Stimulated activated CD8-positive, alpha-beta memory T cell treated with anti-CD3 and anti-CD28 coated beads, Interleukin-7, amount 100 ng/mL, for 1 hour (primary cell): ENCODE measurements at places on chromosomes 13 and 19.

GRCh38 chr19:2273356-2274184 is 8.4 kb downstream of the PEAK3 start:
- DNase-seq = peak; percentile 51

DNA sequence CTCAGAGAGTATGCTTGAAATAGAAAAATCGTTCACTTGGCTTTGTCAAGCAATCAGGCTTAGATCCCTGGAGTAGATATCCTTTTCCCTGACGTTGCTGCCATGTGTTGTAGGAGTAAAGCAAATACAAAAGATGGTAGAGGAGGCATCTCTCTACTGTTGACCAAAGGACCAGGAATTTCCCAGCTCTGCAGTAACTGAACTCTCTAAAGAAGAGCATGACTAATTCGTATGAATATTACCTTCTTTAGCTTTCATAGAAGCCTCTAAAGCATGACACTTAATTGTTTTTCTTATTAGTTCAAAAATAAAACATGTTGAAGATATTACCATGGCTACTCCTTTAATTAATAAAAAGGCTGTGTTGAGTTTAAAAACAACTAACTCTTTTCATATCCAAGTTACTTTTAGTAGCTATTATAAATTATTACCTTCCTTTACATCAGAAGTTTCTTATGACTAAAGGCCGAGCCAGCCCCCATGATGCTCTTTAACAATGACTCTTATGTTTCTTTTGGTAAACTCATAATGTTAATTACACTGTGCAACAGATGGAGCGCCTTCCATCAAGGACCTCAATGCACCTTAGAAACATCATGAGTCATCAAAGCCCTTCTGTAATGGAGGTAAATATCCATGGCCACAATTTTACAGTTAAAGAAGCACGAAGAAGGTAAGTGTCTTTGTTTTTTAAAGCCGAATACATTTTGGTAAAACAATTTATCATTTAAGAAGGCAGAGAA is 352.4 kb downstream of the KLF5 start:
- DNase-seq = no peak

DNA sequence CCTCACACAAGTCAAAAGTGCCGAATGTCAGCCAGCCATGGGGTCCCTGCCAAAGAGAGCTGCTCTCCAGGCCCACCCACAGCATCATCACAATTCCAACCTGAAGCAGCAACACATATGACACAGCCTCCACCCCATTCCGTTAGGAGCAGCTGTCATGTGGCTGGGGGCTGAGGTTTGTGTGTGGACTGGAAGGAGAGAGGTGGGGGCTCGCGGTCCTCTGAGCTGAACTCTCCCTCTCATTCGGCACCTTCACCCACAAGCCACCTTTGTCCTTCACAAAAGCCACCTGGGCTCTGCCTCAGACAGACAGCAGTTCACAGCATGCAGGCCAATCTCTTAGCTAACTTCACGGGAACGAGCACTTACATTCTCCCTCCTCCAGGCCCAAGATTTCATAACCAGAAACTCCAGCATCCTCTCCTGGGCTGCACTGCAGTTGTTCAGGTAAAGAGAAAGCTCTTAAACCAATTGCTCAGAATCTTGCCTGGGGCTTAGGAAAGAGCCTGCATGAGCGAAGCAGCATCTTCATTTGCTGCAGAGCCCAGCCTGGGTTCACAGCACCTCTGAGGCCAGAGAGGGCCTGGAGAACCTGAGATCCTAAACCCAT is 7.2 kb downstream of the RAB20 start:
- no peak for DNase-seq

DNA sequence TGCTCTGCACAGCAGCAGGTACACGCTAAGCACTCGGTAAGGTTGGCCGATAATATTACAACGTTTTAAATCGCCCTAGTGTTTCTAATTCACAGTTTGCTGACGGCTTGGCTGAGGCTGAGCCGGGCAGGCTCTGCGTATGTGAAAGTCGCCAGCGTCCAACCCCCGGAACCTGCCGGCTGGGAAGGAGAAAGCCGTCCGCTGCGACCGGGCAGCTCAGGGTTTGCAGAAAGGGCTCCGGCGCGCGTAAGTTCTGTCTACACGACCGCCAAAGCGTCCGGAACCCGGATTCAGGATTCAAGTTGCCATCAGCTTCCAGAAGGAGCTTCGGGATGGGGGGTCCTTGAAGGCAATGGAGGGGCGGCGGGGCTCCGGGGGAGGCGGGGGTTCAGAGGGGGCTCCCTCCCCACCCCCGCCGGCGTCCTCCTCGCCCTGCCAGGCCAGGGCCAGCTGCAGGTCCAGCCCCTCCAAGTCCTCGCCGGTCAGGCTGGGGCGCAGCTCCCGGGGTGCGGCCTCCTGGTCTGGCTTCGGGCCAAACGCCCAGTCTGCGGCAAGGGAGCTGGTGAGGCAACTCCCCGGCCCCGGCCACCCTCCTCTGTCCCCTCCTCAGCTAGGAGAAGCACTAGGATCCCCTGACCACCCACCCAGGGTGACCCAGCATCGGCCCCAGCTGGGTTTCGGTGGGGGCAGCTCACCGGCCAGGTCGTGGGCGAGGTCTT is 575 bp downstream of the SMIM44 start:
- DNase-seq = no peak

DNA sequence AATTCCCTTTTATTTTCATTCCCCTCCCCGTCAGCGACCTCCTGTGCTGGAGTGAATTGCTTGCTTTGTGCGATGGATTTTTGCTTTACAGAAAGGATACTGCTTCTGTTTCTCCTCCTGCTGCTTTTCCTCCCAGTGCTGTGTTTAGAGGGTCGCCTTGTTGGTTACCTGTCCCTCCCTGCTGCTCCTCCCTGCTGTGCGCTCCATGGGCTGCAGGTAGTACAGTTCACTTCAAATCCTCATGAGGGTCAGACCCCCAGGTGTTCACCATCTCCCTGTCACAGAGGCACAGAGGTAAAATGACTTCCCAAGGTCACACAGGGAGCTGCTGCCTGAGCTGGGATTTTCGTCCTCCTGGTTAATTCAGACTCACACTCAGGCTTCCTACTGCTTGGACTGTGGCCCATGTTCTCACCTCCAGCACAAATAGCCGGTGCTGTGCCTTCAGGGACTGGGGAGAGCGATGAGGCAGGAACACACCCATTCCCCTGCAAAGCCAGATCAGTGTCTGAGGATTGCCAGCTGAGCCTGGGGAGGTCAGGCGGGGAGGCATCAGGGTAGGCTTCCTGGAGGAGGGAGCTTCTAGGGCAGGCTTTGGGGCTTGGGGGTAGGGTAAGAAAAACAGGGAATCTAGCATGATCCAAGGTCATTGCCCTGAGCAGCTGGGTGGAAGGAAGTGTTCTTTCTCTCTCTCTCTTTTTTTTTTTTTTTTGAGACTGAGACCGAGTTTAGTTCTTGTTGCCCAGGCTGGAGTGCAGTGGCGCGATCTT is 14.4 kb downstream of the BICRA start:
- no peak for DNase-seq

DNA sequence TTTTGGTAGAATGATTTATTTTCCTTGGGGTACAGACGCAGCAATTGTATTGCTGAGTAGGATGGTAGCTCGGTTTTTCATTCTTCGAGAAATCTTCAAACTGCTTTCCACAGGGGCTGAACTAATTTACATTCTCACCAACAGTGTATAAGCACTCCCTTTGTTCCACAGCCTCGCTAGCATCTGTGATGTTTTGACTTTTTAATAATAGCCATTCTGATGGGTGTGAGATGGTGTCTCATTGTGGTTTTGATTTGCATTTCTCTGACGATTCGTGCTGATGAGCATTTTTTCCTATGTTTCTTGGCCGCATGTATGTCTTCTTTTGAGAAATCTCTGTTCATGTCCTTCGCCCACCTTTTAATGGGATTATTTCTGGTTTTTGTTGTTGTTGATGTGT is 54.8 kb upstream of the UQCRFS1 start:
- no peak for DNase-seq
